ENCODE measurements at places on chromosomes 3 and 15.

DNA sequence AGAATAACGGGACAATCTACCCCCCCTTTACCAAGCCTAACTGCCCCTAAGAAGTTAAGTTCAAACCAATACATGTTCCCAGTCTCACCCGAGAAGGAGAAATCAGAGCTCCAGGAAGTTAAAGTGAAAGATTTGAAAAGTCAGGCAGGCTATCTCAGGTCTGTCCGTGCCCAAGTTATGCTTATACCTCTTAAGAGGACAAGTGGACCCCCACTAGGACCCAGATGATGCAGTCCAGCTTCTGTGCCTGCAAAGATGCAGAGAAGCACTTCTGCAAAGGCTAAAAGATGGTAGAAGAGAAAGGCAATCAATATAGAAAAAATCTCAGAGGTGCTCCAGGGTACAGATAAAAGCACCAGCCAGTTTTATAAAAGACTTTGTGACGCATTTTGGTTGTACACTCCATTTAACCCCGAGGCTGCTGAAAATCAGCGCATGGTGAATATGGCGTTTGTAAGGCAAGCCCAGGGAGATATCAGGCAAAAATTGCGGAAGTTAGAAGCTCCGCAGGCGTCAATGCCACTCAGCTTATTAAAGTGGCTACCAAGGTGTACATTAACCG is 9.8 kb upstream of the SLC9C1 start:
- DNase-seq, result no peak

DNA sequence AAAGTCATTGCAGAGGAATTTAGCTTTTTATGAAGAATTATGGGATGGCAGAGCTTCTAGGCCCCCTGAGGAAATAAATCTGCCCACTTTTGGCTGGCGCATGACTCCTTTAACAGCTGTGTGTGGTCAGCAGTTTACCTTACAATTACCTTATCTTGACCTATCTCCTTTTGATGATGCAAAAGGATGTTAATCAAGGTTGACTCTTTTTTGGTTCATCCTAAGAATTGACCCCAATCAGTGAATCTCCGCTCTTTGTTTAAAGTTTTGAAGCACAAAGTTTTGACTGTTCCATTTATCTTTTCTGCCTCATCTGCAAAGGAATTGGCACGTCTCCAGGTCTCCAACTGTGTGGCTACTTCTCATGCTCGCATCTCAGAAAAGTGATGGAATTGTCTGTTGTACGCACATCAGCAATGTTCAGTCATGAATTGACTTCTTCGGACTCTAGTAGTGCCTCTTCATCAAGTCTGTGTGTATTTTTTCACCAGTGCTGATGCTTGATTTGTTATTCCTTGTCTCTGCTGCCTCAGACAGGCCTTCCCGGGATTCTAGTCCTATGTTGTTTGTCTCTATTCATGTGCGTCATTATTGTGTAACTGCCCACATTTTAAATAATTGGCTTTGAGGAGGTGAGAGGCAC is 196.2 kb upstream of the CFAP20DC start:
- DNase-seq, result no peak

DNA sequence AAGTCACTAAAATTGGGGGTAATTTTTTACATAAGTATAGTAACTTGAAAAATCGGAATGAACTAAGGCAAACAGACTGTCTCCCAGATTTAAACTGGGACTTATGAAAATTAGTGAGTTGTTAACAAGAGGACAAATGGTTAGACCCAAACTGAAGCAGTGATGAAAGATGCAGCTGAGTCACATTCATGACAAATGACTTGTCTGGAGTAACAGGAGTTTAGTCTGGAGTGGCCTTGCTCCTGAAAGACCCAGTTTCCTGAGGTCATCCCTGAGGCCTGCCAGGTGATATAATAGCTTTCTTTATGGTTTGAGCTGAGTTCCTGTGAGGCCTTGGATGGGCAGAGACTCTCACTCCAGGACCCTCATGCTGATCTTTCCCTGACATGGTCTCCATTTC is 9.6 kb upstream of the CTDSPL start:
- DNase-seq, result no peak

DNA sequence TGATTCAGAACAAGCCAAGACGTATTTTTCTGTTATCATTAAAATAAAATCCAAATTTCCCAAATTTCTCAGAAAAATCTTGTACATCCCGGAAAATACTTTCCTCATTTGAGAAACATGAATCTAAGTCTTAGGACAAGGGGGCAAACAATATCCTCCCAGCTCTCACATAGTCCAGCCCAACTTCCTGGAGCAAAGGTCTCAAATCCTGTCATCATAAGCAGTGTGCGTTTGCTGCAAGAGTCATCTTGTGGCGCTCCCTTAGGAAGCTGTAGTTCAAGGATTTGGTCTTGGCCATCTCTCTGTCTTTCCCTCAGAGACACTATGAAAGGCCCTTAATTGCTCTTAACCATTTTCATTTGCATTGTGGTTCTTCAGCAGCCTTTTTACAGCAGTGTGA is 57.5 kb upstream of the GSK3B start:
- no peak for DNase-seq

DNA sequence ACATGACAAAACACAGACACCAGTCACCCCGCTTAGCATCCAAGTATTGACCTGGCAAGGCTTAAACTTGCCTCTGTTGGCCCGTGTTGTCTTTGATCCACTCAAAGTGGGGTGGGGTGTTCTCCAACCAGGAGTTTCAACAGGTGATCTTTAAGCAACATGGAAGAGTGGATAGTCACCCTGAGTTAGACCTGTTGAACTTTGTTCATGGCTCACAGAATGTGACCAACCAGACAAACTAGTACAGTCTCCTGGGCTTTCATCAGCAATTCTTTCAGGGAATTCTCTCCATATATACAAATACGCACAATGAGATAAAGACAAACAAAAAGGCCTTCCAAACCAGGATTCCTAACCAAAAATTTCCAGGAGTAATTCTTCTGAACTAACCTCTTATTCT is 11.9 kb downstream of the LEKR1 start:
- DNase-seq, result no peak

GRCh38 chr3:37993820-37994638 is 3.4 kb downstream of the VILL start:
- DNase-seq, result peak; percentile 8

- no peak for DNase-seq
These were observed 213.8 kb upstream of the FEZF2 start for GRCh38 chr3:62587169-62587568.

- DNase-seq, result no peak
These were observed 25.0 kb downstream of the DPH3 start for GRCh38 chr3:16239780-16240179.

DNA sequence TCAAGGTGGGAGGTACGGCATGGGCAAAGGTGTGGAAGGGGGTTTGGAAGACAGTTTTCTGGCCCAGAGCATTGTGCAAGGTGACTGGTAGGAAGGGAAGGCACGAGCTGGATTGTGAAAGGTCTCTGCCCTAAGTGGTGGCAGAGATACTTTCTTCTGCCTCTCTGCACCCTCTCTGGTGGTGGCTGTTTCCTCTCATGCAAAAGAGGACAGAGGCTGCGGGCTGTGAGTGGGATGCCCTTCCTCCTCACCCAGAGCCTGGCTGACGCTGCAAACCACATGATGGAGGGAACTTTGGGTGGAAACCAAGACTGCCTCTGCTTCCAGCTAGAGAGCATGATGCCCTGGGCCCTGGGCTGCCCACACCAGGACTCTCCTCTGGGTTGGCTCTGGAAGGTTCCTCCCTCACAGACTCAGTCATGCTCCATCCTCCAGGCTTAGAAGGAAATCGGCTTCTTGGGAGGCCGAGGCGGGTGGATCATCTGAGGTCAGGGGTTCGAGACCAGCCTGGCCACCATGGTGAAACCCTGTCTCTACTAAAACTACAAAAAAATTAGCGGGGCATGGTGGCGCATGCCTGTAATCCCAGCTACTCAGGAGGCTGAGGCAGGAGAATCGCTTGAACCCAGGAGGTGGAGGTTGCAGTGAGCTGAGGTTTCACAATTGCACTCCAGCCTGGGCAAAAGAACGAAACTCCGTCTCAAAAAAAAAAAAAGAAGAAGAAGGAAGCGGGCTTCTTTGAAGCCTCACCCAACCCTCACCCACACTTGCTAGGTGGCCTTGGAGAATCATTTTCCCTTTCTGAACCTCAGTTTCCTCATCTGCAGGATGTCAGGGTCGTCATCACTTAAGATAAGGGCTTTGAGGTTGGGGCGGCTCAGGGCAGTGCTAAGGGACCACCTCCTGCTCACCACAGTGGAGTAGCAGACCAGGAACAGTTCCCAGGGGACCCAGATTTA is 8.3 kb downstream of the PSTPIP1 start:
- no peak for DNase-seq

DNA sequence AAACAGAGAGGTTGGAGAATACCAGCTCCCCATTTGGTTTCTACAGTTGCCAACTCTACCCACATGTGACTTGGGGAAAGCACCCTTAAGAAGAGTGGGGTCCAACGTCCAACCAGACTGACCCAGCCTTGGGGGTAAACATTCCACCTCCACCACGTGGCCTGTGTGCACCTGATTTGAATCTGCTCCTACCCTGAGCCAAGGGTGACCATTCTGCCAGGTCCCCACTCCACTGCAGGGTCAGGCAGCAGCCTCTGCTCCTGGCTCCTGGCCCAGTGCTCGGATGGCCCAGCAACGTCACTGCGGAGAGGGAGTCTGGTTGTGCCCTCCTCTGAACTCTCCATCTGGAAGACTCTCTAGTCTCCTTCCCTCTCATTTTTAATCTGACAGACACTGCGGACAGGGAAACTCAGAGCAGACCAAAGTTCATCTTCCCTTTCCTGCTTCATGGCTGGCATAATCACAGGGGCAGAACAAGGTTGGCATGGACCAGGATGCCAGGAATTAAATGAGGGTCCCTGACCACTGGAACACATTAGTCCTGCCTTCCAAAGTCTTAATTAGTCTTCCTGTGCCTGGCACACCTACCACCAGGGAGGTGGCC is 29.4 kb downstream of the FHIT start:
- no peak for DNase-seq

DNA sequence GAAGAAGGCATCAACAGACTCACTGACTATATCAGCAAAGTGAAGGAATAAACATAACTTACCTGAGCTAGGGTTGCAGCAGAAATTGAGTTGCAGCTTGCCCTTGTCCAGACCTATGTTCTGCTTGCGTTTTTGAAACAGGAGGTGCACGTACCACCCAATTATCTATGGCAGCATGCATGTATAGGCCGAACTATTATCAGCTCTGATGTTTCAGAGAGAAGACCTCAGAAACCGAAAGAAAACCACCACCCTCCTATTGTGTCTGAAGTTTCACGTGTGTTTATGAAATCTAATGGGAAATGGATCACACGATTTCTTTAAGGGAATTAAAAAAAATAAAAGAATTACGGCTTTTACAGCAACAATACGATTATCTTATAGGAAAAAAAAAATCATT is 17.8 kb downstream of the LMOD3 start:
- DNase-seq, result no peak

- no peak for DNase-seq
These were observed 74.1 kb downstream of the TRAK1 start for GRCh38 chr3:42165211-42165610.

GRCh38 chr15:48458876-48459275 is 127.6 kb downstream of the DUT start:
- DNase-seq, result no peak

Measured in NCI-H774 (cell line).